ENCODE measurements at places on chromosomes 2 and 18. TPM values are rescaled to one million over a fixed set of nuclear protein-coding genes. Genes with fewer than 3 reads are reported as not detected.

- DNase-seq = no peak
Measured at GRCh38 chr2:158775273-158776027, 19.7 kb upstream of the DAPL1 start.

- no peak for DNase-seq
Measured at GRCh38 chr18:22283397-22283796, 114.0 kb downstream of the GATA6 start.

Gene GPAT2
- 1.9 TPM for total RNA-seq

Gene FSHR
- not detected for total RNA-seq
